Right cardiac atrium (tissue), 5 donors: ENCODE measurements at places on chromosomes 7 and 10. TPM values are rescaled to one million over a fixed set of nuclear protein-coding genes. Genes with fewer than 3 reads are reported as not detected.

CRHR2 gene
- not detected for total RNA-seq

NUTM2A gene
- 2.1 TPM for total RNA-seq

DNA sequence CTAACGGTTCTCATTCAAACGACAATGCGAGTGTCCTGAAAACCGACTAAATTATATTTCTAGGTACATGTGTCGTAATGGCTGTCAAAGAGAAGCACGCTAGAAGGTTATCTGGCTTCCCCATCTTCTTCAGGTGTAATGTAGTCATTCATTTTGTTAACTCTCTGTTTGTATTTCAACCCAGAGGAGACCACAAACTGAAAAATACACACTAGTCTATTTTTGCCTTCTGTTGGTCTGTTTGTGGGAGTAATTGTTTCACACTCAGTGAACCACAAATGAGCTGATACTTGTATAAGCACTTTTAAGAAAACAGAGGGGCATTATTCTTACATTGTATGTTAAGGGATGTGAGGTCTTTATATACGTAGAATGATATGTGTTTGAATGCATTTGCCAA is 305.9 kb downstream of the GATA3 start:
- no peak for DNase-seq

DNA sequence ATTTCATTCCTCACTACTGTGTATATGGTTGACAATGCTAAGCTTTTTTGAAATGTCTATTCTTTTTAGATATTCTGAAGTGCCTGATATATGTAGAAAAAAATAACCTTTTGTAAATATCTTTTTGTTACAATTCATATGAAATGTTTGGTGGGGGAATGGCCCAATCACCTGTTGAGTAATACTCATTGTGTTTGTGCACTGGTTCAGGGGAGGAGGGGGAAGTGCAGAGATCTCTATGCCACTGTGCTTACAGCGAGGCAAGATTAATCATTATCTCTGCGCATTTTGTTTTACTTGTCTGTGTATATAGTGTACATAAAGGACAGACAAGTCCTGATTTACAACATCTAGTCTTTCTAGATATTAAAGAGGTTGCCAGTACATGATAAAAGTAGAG is 25.2 kb downstream of the NUP42 start:
- no peak for DNase-seq

DNA sequence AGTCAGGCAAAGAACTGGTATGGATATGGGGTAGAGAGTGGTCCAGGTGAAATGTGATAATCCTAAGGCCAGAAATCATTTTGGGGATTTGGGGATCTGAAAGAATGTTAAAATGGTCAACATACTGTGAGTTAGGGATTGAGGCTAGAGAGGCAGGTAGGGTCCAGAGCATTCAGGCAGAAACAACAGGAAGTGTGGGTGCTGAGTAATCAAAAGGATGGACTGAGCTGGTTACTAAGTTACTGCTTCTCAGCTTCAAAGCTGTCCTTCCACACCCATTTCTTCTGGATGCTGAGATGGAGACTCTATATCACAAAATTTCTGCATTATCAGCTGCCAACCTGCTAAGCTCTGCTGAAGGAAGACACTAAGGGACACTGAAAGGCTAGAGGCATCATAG is 30.6 kb upstream of the PRKCQ start:
- DNase-seq: no peak

- no peak for DNase-seq
Observed at GRCh38 chr10:61943674-61944378, 42.3 kb downstream of the ARID5B start.

- DNase-seq: no peak
Observed at GRCh38 chr7:564176-564865, 44.7 kb upstream of the PDGFA start.

- DNase-seq: no peak
Observed at GRCh38 chr10:7333961-7334641, 76.7 kb downstream of the SFMBT2 start.
